ENCODE measurements at places on chromosomes 11 and 22.

DNA sequence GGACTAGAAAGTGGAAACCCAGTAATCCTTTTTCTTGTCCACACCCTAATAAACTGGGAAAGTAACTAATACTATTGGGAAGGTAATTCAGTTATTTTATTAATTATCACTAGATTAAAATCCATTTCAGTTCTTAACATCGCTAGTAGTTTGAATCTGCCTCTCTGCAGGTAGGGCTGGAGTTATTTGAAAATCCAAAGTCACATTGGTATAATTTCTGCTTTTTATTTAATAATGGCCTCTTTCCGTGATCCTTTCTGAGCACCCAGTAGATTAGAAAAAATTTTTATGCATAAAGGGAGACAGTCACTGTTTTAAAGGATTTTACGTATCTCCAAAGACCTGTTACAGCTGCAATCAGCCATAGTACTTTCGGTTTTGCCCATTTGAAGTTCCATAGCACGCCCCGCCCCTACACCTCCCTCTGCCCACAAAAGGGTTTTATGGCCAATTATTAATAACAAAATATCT is 605 bp upstream of the COPB1 start:
- DNase-seq = peak; percentile 64

DNA sequence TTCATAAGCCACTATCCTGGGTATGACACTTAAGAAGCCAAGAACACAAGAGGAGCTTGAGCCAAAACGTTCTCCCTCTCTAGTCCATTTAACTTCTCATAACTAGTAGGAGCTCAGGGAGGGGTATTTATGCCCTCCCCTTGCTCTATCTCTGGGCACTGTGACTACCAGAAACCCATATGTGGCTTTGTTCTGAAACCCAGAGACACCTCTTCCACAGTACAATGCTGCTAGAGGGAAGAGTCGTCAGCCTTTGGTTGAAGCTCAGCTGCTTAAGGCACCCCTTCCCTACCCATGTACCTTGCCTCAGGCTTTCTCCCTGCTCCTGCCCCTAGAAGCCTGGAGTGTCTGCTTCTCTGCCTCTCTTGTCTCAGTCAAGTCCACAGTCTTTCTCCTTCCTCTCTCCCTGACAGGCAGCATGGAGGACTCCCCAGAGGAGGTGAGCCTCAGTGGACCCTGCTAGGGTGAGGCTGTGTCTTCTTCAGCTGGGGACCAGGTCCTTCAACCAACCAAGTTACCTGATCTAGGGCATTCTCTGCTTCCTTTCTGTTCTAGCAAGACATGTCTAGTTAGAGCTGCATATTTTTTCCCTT is 23.1 kb upstream of the USP47 start:
- DNase-seq = no peak

DNA sequence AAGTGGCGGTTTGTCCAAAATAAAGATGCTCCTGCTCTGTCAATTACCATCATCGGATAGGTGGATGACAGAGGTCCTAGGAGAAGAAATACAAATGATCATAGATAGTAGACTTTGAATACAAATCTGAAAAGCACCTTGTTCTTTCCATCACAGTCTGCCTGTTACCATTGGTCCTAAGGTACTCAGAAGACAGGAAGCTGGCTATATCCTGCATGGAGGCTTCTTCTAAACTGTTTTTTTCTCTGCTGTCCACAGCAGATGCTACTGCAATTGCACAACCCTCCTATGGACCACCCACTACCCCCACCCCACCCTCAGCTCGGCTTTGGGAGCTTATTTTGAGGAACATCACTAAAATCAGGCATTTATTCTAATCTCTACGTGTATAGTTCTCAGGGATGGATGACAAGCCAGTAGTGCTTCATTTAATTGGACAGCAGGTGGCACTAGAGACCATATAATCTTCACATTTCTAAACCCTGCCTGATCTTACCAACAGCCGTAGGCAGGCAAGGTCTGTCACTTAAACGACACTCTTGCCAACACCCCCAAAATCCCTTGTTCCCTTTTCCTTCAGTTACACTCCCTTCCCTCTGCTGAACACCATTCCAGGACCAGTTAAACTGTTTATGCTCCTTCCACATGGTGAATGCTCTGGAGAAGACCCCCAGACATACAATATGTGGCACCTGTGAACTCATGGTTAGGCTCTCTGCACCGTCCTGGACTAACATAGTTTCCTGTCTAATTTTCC is 6.6 kb upstream of the PTS start:
- peak; percentile 91 for DNase-seq

DNA sequence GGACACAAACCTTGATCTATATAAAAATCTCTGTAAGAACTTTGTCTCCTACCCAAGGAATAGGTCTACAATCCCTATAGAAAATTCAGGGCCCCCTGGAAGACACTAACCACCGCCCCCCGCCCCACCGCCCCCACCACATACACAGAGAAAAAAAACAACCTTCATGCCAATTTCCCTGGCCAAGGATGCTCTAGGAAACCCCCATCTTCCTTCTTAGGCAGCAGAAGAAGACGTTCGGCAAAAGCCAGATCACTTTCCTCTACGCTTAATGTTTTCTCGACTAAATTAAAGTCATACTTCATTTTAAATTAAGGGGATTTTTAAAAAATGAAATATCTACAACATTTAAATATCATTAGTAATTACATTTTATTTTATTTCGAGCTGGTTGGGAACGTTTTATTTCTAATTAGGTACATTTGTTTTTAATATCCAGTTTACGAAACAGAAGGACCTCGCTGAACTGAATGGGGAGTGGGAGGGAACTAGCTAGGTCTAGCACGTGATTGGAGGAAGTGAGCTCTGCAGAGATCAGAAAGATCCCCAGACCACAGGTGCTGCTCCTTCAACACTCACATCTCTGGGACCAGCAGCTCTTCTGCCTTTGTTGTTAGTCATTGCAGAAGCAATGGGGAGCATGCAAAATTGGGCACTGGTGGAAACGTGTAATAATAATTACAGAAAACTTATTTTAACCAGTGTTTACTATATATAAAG is 472.3 kb downstream of the MN1 start:
- no peak for DNase-seq

DNA sequence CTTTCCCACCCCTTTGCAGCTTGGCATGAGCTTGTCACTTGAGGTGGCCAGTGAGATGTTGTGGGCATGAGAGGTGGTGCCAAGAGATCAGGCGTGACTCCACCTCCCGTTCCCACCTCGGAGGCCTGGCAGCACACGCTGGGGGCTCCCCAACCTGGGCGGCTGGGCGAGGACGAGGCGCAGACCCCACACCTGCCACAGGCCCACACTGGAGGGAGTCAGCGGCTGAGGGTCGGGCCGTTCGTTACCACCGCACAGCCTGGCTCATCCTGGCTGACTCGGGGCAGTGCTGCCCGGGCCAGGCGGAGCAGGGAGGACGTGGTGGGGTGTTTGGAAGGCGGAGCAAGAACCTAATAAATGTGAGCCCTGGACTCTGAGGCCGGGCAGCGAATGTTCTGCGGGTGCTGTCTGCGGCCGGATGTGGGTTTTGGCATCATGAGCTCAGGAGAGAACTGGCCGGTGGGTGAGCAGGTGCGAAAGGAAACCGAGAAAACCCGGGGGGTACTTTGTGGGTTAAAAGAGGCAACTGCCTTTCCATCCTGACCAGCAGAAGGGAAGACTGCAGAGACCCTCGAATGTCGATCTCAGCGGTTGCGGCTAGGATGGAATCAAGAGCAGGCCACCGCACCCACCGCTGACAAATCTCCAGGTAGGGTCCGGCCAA is 10.2 kb upstream of the IFITM3 start:
- no peak for DNase-seq

- DNase-seq = no peak
Measured at GRCh38 chr11:128412847-128413791, 174.2 kb downstream of the ETS1 start.

- no peak for DNase-seq
Measured at GRCh38 chr11:34987617-34988016, 71.2 kb downstream of the PDHX start.

DNA sequence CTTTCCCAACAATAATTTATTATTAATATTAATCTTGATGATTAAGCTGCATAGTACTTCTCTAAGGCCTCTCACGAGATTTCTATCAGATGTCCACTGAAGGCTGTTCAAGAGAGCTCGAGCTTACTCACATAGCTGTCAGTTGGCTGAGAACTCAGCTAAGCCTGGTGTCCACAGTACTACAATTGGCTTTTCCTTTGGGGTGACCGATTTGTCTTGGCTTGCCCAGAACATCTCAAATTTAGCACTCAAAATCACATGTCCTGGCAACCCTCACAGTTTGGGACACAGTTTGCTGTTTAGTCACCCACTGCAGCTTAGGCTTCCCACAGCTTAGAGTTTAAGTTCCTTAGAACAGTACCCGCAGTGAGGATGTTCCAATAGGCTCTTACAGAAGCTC is 96.5 kb downstream of the LUZP2 start:
- no peak for DNase-seq

DNA sequence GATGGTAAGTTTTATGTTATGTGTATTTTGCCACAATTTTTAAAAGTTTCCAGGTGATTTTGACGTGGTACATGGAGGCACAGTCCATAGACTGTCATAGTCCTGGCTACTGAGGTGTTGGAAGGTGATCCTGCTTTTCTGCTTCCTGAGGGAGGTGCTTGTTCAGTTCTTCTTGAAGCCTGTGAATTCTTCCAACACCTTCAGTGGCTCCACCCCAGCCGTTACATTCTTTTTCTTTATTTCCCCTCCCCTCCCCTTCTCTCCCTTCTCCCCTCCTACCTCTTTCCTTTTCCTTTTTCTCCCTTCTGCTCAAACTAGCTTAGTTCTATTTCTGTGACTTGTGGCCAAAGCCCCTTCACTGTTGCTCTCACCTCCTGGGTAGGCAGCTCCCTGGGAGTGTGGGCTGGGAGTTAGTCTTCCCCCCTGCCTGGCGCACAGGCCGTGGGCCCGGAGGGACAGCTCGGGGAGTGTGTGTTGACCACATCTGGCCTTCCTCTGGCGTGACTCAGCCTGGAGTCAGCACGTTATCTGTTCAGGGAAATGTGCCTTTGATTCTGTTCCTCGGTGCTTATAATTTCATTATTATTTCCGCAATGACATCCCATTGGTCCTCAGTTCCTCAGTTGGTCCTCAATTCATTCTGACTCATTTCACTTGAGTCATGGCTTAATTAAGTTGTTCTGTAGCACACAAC is 566.2 kb downstream of the TBC1D22A start:
- DNase-seq = no peak

DNA sequence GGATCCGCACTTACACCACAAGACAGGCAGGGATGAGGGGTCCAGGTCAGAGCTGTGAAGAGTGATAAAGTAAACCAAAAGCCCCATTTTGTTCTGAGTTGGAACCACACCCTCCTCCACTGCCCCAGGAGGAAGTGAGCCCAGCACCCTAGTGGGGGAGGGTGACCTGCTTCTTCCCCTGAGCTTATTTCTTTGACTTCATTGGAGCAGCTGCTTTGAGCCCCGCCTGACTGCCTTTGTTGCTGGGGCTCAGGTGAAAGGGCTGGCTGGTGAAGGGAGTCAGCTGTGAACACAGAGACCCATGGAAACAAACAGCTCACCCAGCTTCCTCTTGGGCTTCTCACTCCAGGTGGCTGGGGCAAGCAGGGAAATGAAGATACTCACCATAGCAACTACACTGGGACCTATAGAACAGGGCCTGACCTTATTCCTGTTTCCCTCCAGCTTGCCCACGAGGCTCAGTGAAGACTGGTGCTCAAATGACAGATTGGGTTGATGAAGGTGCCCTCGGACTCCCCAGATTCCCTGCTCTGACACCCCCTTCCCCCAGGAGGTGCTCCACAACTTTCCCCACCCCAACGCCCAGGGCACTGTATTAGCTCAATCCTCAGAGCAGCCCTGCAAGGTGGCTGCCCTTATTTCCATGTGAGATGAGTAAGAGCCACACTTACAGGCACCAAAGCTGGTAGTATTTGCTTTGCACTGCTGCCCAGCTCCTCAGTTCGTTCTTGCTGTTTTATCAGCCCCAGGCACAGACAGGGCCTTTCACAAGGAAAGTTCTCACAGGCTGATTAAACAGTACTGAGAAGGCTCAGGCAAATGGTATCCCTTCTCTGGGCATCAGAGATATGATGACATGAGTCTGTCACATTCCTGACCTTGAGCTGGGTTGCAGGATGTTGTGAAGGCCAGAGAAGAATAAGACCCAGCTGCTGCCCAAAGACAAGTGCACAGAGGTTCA is 2.4 kb downstream of the UCP2 start:
- DNase-seq = peak; percentile 45

- DNase-seq = peak; percentile 82
Measured at GRCh38 chr11:78350091-78350645, 67.5 kb downstream of the GAB2 start.

DNA sequence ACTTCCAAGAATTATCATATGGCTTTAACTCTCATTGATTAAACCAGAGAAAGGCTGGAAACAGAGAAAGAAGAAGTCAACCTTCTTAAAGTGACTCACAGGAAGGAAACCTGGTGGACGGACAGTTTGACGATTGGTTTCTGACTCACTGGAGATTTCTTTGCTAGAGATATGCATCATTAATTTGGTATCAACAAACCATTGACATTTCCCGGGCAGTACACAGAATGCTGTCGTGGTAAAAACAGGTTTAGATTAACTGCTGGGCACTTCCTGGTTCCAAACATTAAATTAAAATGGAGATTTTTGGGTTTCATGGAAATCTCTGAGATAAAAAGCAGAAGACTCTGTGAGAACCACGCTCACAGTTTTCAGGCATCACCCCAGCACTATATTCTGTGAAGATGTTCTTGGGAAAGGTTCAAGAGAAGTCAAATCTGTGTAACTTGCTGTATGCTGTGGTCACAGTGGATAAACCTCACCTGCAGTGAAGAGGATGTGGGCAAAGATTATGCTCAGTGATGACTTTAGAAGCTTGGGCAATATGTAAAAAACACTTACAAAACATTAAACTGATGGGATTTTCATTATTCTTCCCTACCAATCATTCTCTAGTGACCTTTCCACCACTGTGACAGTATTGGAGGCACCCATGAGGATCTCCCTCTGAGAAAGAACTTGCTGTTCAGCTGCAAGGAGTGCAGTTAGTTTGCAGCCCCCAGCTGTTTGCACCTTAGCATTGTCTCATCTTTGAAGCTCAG is 61.1 kb upstream of the CD44 start:
- no peak for DNase-seq

- DNase-seq = no peak
Measured at GRCh38 chr11:7974668-7975067, 9.4 kb upstream of the NLRP10 start.

DNA sequence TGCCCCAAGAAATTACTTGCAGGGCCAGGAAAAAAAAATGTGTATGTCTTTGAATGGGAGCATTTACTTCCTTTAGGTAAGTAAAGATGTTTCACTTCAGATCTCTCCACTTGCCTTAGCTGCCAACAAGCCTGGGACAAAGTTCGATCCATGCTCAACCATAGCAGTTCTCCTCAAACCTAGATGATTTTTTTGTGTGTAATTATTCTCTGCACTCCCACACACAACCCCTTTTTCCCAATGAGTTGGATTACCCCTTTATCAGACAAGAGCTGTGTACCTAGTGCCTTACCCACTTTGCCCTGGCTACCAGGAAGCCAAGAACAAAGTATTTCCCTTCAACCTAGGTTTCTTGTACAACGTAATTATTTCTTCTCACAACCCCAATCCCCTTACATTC is 35.6 kb downstream of the TPBGL start:
- no peak for DNase-seq

- no peak for DNase-seq
Measured at GRCh38 chr22:25282346-25282670, 62.9 kb downstream of the CRYBB2 start.

- no peak for DNase-seq
Measured at GRCh38 chr22:49767355-49768062, 60.2 kb downstream of the BRD1 start.

GRCh38 chr11:12800032-12800671 is 125.9 kb downstream of the TEAD1 start:
- DNase-seq = no peak

- DNase-seq = no peak
Measured at GRCh38 chr22:38452373-38453065, 2.5 kb downstream of the KCNJ4 start.
